ENCODE measurements at places on chromosomes 5 and 9.

GRCh38 chr9:24035816-24036215 lies 209.8 kb upstream of the ELAVL2 start:
- no peak for DNase-seq

DNA sequence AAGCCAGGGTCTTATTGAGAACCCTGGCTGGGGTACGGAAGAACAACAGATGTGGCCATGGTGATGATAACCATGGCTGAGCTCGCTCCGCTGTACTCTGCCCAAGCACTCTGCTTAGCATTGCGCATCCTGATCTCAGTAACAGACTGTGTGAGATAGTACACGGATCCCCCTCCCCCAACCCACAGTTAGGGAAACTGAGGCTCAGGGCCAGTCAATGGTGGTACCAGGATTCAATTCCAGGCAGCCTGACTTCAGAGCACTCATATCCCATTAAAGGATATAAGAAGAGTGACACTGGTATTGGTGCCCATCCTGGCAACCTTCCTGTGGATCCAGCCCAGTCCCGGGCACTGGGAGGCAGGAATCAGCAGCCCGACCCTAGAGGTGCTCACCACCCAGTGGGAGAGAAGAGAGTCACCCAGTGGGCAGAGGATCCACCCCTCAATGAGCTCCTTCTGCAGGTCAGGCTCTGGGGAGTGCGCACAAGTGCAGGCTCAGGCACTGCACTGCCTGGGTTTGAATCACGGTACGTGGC lies 26.5 kb upstream of the KIF12 start:
- DNase-seq: no peak

DNA sequence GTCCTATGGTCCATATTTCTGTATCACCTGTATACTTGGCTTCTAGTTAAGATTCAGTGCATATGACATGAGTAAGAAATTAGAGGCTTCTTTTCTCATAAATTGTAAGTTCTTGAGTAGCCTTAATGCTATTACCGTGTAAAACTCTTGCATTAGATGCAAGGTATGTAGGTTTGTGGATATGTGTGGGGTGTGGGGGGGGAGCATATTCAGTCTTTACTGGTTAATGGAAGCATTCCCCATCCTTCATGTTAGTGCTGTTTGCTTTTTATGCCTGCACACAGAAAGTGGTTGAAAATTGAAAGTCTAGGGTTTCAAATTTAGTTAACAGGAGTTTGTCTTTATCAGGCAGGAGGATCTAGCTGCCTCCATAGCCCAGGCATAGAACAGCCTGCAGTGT lies 16.1 kb downstream of the RAI14 start:
- no peak for DNase-seq

DNA sequence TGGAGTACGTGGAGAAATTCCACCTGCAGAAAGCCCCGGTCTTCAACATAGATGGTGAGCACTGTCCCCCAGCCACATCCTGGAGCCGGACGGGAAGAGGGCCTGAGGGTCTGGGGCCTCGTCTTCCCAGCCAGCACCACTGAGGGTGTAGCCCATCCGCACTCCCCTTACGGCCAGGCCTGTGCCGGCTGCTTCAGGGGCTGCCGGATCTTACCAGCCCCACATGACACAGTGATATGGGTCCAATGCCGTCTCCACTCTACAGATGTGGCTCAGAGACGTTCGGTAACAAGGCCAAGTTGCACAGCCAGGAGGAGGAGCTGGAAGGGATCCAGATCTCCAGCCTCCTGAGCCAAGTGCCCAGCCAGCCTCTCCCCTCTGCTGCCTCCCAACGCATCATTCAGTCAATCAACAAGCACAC lies 21.3 kb downstream of the GLT6D1 start:
- DNase-seq: no peak

- no peak for DNase-seq
Measured at GRCh38 chr5:105554568-105555169, 1992.1 kb upstream of the NUDT12 start.

Measured in activated CD8-positive, alpha-beta memory T cell treated with anti-CD3 and anti-CD28 coated beads, Interleukin-2, amount 50 U/mL, for 4 hours (primary cell).